Activated effector memory CD4-positive, alpha-beta T cell treated with anti-CD3 and anti-CD28 coated beads, Interleukin-2, amount 50 U/mL, for 16 hours (primary cell): ENCODE measurements at places on chromosomes 5 and 9.

DNA sequence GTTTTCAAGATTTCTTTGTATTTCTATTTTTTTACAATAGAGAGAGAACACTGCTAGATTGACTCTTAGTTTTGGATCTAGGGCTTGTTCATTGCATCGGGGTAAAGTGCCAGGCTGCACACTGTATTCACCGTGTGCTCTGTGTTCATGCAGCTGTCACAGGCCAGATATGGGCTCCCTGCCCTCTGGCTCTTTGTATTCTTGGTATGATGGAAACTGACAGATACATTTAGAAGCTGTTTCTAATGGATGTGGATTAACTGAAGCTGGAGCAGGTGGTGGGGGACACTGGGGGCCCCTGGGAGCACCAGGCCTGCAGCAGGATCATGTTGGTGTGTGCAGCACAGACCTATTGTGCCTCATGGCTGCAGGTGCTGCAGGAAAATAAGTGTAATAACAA, 28.0 kb downstream of the SLC36A1 start:
- no peak for DNase-seq

DNA sequence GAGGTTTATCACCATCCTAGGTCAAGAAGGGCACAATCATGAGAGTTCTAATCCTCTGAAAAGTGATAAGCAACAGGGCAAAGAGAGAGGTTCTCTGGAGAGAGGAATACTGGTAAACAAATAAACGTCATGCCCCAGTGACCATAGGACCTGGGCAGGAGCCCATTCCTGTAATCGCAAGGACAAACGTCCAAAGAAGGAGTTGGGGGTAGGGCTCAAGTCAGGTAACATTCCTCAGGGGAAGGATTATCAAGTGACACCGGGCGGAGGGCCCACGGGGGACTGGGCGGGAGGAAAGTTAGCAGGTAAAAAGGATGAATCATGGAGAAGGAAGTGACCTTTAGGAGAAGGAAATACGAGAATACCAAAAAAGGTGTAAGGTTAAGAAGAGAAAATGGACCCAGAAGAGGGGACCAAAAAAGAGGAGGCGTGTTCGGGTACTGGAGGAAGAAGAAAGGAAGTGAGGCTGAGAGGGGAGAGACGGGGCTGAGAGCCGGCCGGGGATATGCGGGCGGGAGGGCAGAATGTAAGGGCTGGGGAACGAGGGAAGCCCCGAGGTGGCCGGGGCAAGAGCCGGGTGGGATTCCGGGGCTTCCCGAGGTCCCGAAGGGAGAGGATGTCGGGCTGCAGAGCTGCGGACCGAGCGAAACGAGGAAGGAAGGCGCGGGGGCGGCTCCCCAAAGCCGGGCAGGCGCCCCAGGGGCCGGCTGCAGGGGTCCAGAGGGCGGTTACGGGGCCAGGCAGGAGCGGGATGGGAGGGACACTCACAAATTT, 583 bp downstream of the DIAPH1 start:
- DNase-seq: peak; percentile 85

DNA sequence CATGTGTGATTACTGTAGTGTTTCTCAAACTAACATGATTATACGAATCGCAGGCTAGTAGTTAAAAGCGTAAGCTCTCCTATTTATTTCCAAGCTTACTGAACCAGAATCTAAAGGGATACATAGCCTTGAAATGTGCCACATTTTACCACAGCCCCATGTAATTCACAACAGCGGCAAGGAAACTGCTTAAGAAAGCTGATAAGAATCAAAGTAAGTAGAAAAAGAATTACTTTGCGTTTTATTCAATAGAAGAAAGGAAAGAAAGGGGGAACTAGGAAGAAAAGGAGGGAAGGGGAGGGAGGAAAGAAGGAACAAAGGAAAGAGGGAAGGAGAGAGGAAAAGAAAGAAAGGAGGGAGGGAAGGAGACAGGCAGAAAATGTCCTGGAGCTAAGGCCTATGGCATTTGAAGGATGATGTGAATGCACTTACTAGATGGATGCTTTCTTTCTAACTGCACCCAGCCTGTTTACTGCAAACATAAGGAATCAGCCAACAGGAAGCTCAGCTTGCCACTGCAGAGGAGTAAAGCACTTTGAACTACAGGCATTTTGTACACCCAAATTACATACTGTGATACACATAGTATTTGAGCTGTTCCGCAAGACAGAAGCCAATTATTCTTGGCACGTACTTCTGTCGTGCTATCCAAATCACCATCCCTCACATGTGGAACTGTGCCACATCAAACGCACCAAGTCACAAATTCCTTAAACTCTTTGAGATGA, 521.7 kb downstream of the RAB3C start:
- no peak for DNase-seq

DNA sequence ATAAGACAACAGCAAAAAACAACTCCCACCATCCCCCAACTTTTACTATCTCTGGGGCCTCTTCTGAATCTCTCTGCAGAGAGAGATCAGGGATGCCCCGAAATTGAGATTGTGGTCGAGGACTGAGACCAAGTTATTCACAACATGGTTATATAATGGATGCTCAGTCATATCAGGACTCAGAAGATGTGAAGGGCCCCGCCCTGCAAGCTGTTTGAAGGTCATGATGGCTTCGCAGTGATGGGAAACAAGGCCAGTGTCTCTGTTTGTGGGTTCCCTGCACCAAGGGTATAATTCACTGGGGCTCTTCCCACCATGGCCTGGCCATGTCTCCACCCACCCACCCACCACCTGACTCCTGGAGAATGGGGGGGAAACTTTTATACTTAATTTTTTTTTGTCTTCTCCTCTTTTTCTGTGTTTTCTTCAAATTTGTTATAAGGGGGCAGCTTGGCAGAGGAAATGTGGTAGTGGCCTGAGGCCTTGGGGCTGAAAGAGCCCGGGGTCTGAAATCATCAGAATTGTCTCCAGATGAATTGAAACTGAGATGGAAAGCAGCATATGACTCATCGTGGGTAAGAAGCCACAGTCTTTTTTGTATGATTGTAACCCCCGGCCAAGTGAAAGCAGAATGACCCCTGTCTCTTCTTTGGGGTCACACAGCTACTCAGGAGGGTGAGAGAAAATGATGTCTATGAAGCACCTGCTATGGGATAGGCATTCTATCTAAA, 15.0 kb upstream of the TEX48 start:
- peak; percentile 84 for DNase-seq

DNA sequence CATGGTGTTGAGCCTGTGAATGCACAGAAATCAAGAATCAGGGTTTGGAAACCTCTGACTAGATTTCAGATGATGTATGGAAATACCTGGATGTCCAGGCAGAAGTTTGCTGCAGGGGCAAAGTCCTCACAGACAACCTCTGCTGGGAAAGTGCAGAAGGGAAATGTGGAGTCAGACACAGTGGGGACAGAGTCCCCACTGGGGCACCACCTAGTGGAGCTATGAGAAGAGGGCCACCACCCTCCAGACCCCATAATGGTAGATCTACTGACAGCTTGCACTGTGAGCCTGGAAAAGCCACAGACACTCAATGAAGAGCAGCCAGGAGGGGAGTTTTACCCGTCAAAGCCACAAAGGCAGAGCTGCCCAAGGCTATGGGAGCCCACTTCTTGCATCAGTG, 181.9 kb upstream of the SEMA6A start:
- no peak for DNase-seq

GRCh38 chr9:15144622-15145061, 162.4 kb downstream of the TTC39B start:
- DNase-seq: no peak

DNA sequence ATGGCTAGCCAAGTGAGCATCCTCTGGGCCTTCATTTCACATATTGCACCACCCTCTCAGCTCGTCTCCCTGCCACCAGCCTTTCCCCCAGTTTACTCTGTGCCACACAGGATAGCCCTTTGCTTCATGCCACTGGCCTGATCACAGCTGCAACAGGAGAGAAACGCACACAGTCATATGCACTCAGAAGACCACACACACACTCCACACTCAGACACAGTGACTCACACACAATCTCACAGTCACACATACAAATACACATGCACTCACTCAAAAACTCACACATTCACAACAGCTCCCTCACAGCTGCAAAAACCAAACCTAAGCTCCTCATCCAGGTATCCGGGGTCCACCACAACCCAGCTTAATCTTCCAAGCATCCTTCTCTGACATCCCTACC, 38.7 kb downstream of the TTC39B start:
- no peak for DNase-seq

DNA sequence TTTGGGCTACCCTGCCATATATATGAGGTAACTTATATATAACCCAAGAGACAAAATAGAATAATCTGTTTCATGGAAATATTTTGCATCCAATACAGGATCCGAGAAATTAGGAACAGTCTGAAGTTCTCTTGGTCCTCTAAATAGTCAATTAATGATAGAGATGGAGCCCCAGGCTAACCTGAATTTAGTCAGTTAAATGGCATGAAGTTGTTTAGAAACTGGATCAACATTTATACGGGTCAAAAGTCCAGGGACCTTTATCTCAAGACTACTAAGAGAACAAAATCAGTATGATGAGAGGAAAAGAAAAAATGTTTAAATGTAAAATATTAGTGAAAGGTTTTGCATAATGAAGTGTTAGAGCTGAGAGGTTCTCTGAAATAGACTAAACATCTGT, 303.3 kb upstream of the ACTBL2 start:
- DNase-seq: no peak

- DNase-seq: no peak
These were observed 66.6 kb upstream of the SPATA31D4 start for GRCh38 chr9:81861644-81862043.

DNA sequence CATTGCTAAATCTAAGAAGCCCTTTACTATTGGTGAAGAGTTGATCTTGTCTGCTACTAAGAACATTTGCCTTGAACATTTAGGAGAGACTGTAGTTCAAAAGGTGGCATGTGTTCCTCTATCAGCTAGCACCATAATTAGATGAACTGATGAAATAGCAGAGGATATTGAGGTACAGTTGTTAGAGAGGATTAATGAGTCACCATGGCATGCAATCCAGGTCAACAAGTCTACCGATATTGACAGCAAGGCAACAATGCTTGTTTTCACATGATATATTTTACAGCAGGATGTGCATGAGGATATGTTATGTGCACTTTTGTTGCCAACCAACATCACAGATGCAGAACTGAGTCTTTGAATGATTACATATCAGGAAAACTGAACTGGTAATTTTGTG, 134.3 kb upstream of the CDH9 start:
- DNase-seq: no peak

GRCh38 chr9:114375386-114376175, 12.2 kb downstream of the AKNA start:
- peak; percentile 60 for DNase-seq

GRCh38 chr9:35001285-35001677, 11.7 kb downstream of the DNAJB5 start:
- DNase-seq: no peak

DNA sequence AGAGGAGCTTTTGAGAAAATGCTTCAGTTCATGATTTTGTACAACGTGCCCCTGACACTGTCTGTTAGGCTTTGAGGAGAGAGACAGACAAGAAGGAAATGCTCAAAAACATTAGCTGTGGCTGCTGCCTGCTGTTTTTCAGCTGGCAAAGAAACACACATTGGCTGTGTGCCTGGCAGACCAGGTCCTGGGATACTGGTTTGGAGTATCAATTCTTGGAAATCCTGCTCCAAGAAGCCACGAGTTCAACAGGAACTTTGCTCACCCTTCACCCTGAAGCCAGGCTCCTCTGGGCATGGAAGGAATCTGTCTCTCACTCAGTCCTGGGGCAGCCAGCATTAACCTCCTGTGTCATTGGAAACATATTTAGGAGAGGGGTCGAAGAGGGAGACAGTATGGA, 245.5 kb downstream of the AUH start:
- DNase-seq: no peak

DNA sequence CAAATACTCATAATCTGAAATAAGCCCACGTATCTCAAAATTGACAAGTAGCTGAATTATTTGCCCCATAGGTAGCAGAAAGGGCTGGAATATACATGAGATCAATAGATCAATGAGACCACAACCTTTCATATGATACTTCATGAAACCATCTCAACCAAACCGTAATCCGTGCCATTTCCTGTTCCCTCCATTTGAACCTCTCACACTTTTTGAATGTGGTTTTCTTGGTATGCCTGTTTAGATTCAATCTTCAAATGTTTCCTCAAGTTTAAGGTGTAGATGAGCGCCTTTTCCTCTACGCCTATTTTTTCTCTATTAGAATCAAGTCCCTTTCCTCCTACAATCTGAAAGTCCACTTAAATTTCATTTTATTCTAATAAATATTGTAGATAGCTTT, 805.5 kb downstream of the EFNA5 start:
- no peak for DNase-seq

DNA sequence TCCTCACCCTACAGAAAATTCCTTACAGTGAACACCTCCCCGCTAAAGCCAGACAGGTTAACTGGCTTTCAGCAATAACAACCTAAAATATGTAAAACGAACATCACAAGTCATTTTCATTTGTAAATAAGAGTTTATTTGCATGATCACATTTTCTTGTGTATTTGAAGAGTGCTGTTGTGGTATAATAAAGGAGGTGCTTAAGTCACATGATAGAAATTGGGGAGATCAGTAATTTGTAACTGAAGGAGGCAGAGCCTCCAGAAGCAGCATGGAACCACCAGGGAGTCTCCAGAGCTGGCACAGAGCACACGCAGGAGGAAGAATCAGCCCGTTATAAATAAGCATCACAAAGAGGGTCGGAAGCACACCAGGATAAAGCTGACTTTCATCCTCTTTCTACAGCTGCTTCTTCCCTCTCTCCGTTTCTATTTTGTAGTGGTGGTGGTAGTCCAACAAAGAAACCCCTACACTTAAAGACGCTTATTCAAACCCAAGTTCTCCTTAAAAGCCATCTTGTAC, 210.6 kb downstream of the MAPKAP1 start:
- DNase-seq: no peak

DNA sequence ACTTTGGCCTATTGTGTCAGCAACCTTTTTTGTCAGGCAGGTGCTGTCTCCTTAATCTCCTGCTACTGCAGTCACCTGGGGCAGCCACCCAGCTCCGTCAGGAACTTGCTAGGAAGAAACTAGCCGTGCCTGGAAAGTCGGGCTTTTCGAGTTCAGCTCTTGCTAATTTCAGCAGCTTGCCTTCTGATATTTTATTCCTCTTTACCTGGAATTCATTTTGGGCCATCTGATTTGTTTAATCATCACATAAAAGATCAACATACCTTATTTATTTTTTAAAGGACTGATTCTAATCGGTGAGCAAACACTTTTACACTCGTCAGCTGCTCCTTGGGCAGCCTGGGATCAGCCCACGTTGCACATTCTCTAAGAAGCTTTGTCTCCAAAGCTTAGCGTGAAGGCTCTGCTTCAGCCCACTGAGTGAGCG, 42.2 kb downstream of the PRLR start:
- no peak for DNase-seq

DNA sequence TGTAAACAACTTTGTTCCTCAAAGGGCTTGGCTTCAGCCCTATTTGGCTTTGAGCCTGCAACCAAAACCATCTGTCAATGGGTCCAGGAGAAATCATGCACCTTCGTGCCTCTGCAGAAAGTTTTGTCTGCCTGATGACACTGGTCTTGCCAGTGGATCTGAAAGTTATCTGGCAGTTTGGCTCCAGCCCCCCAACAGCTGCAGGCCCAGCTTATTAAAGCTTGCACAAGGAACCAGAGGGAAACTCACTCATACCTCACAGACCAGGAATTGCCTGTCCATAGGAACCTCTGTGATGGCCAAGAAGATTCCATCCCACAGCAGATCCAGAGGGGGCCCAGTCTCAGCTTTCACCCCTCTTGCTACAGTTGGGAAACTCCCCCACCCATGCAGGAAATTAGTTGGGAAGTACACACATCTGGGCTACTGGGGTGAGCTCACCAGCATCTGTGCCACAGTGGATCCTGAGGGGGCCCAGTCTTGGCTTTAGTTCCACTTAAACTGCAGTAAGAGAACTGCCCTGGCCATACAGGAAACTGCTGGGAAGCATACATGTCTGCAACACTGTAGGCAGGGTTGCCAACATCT, 265.5 kb downstream of the GRIA1 start:
- no peak for DNase-seq
